ENCODE measurements at places on chromosomes 3 and 15.

DNA sequence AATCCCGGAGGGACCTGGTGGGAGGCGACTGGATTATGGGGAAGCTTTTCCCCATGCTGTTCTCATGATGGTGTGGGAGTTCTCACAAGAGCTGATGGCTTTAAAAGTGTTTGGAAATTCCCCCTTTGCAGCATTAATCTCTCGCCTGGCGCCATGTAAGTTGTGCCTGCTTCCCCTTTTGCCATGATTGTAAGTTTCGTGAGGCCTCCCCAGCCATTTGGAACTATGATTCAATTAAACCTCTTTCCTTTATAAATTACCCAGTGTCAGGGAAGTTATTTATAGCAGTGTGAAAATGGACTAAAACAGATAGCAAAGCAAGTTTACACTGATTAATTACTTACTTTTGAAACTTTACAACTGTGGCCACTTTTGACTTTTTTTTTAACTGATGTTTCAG is 10.6 kb upstream of the U2SURP start:
- no peak for DNase-seq

- peak; percentile 86 for DNase-seq
Measured at GRCh38 chr15:70348226-70348543, 250.5 kb upstream of the TLE3 start.

DNA sequence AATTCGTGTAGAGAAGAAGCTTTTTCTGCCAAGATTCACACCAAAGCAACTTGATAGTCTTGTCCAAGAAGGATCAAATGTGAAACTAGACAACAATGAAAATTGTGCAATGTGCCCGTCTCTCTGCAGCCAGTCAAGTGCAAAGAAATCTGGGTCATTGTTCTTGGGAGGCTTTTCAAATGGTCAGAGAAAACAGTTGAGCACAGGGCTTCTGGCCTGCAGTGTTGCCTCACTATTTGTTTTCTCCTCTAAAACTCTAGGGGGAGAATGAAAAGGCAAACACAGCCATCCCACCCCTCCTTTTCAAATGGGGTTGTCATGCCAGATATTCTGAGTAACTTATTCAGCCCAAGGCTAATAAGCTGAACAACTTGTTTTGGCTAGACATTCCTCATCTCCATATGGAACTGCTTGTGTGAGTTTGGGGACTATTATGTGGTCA is 417.6 kb upstream of the CDIN1 start:
- no peak for DNase-seq

DNA sequence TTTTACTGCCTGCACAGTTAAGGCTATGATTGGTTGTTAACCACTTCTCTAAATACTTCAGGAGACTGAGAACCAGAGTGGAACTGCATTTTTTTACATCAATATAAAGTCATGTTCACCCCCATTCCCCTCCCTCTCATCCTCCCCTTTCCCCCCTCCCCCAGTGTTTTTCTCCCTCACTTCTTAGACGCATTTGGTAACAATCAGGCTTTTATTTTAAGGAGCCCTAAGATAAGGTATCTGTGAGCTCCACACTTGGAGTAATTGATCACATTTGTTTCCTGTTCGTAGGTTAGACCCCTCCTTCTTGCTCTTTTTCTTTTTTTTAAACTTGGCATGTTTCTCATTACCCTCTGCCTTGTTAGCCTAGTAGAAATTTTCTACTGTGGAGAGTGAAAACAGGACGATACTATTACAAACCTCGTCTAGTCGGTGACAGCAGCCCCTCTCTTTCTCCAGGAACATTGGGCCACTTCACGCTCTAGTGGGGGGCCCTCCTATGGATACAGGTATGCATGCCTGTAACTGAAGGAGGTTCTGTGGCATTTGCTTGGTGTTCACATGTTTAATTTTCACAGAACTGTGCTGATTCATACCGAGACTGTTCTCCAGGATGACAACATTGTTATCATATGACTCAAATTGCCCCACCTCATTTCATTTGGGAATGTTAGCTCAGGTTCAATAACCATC is 314.4 kb downstream of the MECOM start:
- DNase-seq: no peak

DNA sequence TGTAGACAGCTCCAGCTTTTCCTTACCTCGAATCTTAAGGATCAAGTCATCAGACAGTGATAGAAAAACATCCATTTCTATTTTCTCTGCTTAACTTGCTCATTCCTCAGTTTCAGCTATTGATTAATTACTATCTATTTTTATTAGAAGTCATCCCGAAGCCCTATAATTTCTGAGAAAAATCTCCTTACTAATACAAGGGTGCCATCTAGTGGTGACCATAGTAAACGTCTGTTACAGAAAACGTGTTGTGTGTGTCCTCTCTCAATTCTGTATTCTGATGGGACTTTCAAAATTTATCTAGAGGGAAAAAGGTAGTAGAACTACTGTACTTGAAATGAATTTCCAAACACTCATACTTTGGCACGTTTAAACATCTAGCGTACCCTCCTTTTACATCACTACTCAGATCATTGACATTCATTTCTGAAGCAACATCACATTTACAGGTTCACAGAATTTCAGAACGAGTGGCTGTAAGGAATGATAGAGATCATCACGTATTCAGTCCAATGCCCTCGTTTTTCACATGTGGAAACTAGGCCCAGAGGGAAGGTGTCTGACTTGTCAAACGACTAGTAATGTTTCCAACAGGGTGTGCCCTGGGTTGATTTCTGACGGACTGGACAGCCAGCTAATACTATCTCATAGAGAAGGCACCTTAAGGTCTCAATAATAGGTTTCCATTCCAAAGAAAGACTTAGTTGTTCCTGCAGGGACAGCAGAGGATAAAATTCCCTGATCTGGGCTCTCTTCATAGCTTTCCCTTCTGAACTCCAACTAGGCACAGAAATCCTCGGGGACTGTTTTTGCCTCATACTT is 25.6 kb downstream of the HACD2 start:
- peak; percentile 8 for DNase-seq

DNA sequence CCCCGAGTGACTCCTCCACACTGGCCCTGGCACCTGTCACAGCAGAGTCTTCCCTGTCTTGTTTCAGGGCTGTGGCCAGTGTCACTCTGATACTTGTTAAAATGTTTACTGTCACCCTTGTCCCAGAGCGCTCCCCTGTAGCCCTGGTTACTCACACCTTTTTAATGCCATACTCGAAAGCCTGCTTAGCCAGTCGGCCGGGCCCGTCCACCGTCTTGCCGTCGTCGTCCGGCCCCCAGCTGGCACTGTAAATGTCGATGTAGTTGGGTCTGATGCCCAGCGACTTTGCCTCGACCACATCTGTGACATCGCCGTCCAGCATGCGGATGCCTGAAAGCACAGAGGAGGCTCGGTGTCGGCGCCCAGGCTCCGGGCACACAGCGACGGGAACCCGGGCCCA is 91.3 kb downstream of the PCSK6 start:
- no peak for DNase-seq

- DNase-seq: peak; percentile 26
Measured at GRCh38 chr3:108914774-108915641, 38.7 kb downstream of the GUCA1C start.

GRCh38 chr3:28476194-28476593 is 127.6 kb upstream of the AZI2 start:
- DNase-seq: no peak

- DNase-seq: no peak
Measured at GRCh38 chr3:56954125-56954524, 106.3 kb upstream of the SPATA12 start.

GRCh38 chr3:188947401-188948280 is 224.1 kb upstream of the TPRG1 start:
- DNase-seq: peak; percentile 77

- no peak for DNase-seq
Measured at GRCh38 chr3:127028781-127029657, 46.1 kb downstream of the PLXNA1 start.

DNA sequence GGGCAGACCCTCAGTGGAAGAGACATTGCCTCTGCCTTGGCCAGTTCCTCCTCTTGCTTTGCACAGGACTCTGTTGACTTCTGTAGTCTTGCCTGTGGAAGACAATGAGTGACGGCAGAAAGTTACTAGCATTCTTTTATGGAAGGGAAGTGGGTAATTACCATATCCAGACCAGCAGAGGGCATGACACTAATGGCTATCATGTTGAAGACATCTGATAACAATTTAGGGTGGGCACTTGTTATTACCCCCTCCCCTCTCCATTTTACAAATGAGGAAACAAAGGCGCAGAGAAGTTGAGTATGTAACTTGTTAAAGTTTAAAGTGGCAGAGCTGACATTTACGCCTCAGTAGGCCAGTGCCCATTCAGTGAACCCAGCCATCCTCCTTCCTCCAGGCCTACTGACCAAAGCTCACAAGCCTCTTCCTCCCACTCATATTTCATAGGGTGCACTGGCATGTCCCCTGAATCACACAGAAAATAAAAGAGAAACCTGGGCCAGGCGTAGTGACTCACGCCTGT is 48.2 kb upstream of the FMN1 start:
- DNase-seq: no peak

- no peak for DNase-seq
Measured at GRCh38 chr3:16995601-16996000, 110.8 kb downstream of the PLCL2 start.

GRCh38 chr3:150158943-150159625 is 188.4 kb upstream of the PFN2 start:
- no peak for DNase-seq

- no peak for DNase-seq
Measured at GRCh38 chr15:101349047-101349951, 54.3 kb upstream of the SNRPA1 start.

- DNase-seq: no peak
Measured at GRCh38 chr3:46713050-46713897, 4.4 kb downstream of the PRSS50 start.

GRCh38 chr3:195762249-195762585 is 41.4 kb downstream of the MUC20 start:
- no peak for DNase-seq

GRCh38 chr15:53260647-53261046 is 470.5 kb upstream of the ONECUT1 start:
- no peak for DNase-seq

Measured in NCI-H187 treated with DMSO at 0.1 percent for 48 hours (cell line).